NCI-H2081 treated with DMSO at 0.1 percent for 48 hours (cell line): ENCODE measurements at places on chromosomes 16 and 17.

- no peak for DNase-seq
These were observed 313.5 kb downstream of the PHKB start for GRCh38 chr16:47774661-47775060.

DNA sequence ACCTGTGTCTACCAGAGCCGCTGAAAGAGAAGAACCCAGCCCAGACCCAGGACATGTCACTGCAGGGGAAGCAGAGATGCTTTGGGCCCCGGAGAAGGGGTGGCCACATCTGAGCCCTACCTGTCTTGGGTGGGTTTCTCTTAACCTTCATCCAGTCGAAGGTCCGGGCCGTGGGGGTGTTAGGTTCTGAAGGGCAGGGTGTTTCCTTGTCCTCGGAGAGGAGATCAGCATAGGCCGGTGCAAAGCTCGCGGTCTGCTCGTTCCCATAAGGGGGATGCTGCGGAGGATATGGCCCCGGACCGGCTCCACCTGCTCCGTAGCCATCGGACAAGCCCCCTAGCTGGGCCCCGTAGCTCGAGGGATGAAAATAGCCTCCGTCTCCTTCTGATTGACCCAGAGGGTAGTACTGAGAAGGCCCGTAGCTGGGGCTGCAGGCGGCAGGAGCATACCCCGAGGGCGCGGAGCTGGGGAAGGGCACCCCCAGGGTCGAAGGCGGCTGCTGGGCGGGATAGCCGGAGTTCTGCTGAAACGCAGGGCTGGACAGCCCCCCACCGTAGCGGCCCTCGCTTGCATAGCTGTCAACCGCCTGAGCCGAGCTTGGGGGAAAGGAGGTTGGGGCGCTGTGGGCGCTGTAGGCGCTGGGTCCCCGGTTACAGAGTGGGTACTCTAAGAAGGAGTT lies 464 bp downstream of the HOXB1 start:
- no peak for DNase-seq

GRCh38 chr16:85157372-85157771 lies 45.1 kb upstream of the CIBAR2 start:
- no peak for DNase-seq

GRCh38 chr16:4081521-4082021 lies 34.7 kb downstream of the ADCY9 start:
- no peak for DNase-seq

GRCh38 chr16:80900593-80900954 lies 96.2 kb upstream of the CDYL2 start:
- DNase-seq, result no peak

DNA sequence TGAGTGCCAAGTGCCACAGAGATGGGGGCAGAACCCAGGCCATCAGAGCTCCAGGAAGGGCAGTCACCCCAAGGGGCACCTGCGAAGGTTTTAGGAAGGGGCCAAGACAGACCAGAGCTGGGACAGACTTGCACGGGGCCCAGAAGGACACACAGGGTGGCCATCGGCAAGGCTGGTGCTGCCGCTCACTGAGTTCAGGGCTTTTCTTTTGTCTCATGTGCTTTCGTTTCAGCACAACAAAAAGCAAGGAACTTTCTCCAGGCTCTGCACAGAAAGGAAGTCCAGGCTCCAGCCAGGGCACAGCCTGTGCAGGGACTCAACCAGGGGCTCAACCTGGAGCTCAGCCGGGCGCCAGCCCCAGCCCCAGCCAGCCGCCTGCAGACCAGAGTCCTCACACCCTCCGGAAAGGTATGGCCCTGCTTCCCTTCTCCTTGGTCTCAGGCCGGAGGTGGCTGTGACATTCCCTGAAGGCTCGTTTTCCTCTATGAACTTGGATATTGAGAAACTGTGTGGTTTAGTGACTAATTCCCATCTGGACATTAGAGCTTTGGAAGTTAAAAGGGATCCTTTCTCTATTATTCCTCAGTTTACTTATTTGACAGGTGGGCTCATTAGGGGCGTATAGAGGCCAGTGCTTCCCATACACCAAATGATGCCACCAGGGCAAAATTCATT lies 37.9 kb downstream of the ELAC2 start:
- no peak for DNase-seq

- no peak for DNase-seq
These were observed 78.0 kb downstream of the MYO1D start for GRCh38 chr17:32798938-32799337.

DNA sequence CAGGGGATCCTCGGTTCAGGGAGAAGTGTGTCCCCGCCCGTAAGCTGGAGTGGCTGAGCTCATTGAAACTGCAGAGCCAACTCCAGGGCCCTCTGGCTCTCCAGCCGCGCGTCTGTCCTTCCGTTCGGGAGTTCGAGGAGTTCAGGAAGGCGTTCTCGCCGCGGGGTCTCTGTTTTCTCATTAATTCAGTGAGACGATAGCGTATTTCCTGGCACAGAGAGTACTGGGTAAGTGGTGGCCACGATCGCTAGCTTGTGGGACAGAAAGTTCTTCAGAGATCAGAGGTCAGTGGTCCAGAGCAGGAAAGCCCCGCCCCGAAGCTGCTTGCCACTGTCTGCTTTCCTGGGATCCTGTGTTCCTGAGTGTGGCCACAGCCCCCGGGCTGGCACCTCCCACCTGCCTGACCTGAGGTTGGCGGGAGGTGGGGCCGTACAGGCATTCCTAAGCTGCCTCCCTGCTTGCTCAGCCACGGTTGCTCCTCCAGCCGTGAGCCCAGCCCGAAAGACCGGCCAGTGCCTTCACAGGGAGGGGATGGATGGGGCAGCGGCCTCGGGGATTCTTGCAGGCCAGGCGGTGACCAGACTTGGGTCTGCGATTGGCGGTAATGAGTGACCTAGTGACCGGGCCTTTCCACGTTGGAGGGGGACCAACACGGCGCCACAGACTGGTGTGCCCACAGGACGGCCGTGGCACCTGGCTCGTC lies 8.9 kb downstream of the BAIAP2 start:
- DNase-seq, result no peak

DNA sequence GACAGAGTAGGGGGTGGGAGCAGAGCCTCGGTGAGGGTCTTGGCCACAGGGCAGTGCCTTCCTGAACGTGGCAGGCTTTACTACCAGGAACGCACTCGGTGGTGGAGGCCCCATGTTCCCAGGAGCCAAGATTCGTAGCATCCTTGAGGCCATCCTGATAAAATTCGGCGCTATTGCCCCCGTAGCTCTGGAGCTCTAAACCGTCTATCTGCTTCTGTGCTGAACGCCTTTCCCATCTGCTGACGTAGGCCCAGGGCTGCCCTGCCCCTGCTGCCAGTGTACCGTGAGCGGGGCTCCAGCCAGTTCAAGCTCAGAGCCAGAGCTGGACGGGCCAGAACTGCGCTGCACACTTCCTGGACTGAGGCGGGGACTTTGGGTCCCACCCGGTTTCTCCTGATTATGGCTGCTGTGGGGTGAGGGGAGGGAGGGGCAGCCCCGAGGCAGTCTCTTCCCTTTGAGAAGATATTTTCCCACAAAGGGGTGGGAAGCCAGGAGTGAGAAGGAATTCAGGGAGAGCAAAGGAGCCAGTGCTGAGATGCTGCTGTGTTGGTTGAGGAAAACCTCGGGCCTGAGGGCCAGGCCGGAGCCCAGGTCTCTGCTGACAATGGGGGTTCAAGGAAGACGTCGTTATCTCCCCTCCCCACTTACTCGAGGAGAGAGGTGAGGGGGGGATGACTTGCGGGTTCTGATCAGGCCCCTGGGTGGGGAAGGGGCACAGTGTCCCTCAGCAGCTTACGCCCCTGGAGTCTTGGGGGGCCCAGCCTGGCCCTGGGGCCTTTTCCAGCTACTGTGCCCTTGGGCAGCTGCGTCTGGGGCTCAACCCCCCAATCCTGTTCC lies 29.4 kb downstream of the OR1D5 start:
- no peak for DNase-seq

GRCh38 chr17:51445946-51446345 lies 185.6 kb downstream of the UTP18 start:
- no peak for DNase-seq

DNA sequence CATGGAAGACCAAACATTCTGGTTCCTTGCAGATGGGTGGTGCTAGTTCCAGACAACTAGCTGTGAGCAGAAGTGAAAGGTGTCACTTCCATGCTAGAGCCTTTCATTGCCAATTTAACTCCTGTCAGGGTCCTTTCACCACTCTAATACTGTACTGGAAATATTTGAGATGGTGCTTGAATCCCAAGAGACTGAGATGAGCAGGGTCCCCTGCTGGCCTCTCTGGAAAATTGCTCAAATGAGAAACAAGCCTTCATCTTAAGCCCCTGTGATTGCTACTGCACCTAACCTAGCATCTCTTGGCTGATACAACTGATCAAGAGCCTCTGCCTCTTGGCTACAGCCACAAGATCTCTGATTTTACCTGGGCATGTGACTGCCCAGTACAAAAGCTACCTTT lies 7.4 kb upstream of the VAC14 start:
- no peak for DNase-seq

DNA sequence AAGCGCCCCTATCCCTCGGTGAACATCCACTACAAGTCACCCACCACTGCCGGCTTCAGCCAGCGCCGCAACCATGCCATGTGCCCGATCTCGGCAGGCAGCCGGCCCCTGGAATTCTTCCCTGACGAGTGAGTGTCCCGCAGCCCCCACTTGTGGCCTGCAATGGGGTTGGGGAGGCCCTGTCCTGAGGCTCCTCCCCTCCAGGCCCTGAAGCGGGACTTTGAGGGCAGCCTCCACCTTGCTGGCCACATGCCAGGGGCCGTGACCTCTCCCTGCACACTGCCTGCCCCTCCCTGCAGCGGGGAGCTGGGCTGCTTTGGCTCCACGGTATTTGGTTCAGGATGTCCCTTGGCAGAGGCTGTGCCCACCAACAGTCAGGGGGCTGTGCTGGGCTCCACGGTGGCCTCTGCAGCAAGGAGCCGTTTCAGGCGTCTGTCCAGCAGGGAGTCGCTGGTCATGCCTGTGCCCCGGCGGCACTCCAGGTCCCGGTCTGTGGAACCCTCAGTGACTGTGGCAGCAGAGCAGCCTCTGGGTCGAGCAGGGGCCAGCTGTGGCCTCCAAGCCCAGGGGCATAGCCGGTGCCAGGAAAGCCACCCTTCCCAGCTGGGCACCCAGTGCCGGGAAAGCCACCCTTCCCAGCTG lies 8.3 kb downstream of the NME3 start:
- DNase-seq, result no peak

GRCh38 chr16:54812229-54812628 lies 118.4 kb upstream of the IRX5 start:
- no peak for DNase-seq

- no peak for DNase-seq
These were observed at the start of gene MT1H for GRCh38 chr16:56669005-56669839. Gene MT1H (plus strand): TSS chr16:56669814. CDS start chr16:56669885, 71 bp downstream.

- DNase-seq, result no peak
These were observed 11.9 kb upstream of the GSDMA start for GRCh38 chr17:39950871-39951348.

GRCh38 chr17:56870081-56870651 lies 36.2 kb downstream of the DGKE start:
- no peak for DNase-seq

- no peak for DNase-seq
These were observed 17.0 kb upstream of the NTN1 start for GRCh38 chr17:9004132-9004960.

DNA sequence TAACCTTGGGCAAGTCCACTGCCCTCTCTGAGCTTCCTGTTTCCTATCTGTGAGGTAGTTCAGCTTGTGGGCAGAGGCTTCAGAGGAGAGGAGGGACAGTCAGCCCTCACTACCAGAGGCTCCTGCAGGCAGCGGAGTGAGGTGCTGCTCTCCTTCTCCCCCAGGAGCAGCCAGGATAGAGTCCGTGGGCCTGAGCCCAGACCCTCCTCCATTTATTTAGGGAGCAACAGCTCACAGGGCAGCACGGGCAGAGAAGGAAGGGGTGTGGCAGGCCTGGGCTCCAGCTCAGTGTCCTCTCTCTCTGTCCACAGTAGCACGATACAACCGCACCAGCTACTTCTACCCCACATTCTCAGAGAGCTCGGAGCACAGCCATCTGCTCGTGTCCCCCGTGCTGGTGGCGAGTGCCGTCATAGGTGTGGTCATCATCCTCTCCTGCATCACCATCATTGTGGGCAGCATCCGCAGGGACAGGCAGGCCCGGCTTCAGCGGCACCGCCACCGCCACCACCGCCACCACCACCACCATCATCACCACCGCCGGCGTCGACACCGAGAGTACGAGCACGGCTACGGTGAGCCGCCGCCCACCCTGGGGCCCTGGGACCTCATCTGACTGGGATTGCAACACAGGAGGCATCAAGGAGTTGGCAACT lies 42.3 kb downstream of the BEAN1 start:
- DNase-seq, result no peak

DNA sequence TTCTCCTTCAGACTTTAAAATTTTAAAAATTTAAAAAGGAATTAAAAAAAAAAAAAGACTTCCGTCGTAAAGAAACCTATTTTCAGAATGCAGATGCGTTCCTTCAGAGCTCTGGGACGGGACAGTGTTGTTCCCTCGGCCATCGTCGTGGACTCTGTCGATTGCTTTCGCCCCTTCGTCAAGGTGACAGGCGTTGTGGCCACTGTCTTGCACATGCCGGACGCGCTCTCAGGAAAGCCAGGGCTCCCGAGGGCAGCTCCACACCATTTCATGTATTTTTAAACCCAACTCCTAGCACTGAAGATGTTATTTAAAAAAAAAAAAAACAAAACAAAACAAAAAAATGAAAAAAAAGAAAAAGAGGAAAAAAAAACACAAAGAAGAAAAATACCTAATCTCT lies 22.3 kb downstream of the TMC6 start:
- DNase-seq, result no peak

GRCh38 chr17:61875285-61875684 lies 12.0 kb upstream of the BRIP1 start:
- no peak for DNase-seq

DNA sequence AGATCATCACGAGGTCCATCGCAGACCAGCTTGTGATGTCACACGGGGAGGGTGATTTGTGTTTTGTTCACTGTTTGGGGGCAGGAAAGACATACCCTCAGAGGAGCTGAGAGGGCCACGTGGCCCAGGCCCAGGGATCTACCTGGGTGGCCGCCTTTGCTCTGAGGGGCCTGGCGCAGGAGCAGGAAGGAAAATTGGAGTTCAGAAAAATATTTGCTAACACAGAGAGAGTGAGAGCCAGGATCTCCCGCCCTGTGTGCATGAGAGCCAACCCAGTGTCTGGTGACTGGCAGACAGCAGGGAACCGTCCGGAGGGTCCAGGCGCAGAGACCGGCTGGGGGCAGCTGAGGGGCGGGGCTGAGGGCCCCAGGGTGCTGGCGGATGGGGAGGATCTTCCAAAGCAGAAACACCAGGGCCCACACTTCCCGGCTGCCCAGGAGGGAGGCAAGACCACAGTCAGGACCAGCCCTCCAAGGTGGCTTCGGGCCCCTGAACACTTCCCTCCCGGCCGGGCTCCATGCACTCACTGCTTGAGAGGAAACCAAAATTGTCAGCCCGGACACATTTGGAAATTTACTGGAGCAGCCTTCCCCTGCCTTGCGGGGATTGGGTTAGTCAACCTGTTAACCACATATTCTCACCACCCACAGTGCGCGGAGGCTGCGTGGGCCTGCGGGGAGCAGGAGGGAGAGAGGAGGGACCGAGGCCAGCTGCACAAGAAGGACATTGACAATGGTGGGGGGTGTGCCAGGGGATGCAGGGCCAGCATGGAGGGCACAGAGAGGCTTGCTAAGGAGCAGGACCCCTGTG lies 52.6 kb downstream of the RBFOX3 start:
- no peak for DNase-seq

- DNase-seq, result no peak
These were observed 93.5 kb downstream of the CDYL2 start for GRCh38 chr16:80710918-80711317.
